ENCODE measurements at places on chromosomes 11 and 22.

DNA sequence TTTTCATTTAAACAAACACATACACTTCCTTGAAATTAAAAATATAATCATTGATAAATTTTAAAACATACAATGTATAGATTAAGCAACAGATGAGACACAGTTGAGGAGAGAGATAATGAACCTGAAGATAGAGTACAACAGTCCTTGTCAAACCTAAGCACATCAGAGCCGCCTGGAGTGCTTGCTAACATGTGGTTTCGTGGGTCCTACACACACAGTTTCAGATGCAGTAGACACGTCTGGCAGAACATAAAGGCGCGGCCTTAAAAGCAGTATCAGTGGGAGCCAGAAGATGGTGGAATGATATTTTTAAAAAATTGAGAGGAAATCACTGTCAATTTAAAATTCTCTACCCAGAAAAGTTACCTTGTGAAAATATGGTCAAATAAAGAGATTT is 134.4 kb downstream of the MPPED1 start:
- DNase-seq = no peak

- DNase-seq = no peak
Measured at GRCh38 chr11:12017865-12018453, 9.5 kb upstream of the DKK3 start.

DNA sequence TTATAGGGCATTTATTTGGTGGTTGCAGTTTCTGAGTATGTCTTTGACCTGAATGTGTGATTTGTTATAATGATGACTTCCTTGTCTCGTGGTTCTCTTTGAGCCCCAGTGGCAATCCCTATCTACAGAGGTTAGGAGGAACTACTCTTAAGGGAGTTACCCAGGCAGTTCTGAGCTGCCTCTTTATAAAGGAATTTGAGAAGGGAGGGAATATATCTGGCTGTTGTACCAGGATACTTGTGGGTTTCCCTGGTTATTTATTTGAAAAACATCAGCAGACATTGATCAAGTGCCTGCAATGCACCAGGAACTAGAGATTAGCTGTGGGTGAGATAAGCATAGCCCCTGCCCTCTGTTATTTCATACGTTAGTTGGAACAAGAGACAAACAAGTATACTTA is 243.5 kb upstream of the ARHGAP20 start:
- no peak for DNase-seq

DNA sequence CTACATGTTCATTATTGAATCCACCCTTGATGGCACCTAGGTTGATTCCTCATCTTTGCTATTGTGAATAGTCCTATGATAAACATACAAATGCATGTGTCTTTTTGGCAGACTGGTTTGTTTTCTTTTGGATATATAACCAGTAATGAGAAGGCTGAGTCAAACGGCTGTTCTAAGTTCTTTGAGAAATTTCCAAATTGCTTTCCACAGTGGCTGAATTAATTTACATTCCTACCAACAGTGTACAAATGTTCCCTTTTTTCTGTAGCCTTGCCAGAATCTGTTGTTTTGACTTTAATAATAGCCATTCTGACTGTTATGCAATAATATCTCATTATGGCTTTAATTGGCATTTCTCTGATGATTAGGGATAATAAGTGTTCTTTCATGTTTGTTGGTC is 184.9 kb downstream of the CASP12 start:
- DNase-seq = peak; percentile 61

- DNase-seq = no peak
Measured at GRCh38 chr22:45240810-45241631, at the start of gene KIAA0930. Gene KIAA0930 (minus strand): TSS chr22:45240894. CDS start chr22:45240703, 191 bp downstream.

DNA sequence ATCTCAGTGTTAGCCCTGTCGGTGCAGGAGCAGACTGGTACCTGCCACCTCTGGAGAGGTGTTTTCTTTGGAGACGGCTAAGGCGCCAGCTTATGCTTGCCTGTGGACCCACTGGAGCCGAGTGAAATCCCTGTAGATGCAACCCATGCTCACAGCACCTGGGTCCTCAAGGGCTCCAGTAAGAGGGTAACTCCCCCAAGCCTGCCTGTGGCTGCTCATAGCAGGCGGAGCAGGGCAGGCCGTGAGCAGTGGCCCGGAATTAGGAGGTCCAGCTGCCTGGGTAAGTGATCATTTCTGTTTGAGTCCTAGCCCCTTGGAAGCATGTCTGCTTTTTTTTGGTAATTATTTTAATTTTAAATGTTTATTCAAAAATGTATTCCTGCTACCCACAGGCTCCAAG is 43.8 kb downstream of the NAT10 start:
- no peak for DNase-seq

- DNase-seq = no peak
Measured at GRCh38 chr11:46009647-46010046, 87.2 kb downstream of the LARGE2 start.

DNA sequence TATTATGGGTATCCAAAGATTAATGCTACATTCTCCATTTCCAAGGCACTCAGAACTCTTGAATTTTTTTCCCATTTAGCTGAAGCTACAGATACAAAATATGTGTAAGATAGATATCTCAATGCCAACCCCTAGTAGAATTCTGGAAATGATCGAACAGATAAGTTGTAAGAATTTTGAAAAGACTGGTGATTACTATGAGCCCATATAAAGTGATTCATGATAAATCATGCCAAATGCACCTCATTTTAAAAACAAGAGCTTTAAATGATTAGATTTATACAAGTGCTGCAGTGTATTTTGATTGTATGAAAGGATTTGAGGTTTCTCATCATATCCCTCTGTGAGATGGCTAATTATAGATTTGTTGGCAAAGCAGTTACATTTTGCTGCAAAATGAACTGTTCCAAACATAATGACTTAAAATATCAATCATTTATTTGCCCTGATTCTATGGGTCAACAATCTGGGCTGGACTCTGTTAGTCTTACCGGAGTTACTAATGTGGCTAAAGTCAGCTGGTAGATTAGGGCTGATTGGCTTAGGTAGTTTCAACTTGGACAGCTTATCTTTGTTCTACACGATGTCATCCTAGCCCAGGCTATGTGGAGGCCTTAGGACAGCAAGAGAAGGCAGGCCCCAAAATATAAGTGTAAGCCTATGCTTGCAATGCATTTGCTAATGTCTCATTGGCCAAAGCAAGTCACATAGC is 3.4 kb downstream of the OR10V1 start:
- DNase-seq = no peak
